Activated T-helper 2 cell treated with anti-CD3 and anti-CD28 coated beads, Interferon-gamma antibody, Interleukin-2, Interleukin-4, amounts not matched to agents 10 μg/mL and 5 μg/mL and 100 μg/mL, durations not matched to agents 14 hours and 24 hours and 36 hours (primary cell): ENCODE measurements at places on chromosomes 3 and 15. TPM values are rescaled to one million over a fixed set of nuclear protein-coding genes. Genes with fewer than 3 reads are reported as not detected.

Gene FBXO40
- not detected in 2 replicates for total RNA-seq

DNA sequence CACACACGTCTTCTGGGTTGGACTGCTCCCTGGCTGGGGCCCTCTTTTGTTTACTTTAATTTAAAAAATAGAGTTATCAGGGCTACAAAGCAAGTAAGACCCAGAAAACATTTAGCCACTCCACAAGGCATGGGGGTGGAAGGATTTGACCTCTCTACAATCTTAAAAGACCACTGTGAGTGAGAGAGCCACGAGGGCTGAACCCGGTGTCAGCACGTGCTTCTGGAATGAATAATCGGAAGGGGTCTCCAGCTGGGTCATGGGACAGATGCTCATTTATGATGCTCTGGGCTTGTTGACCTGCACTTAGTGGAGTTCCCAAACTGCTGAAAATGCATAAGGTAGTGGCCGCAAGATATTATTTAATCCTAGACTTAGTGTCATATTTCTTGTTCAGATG, 52.4 kb downstream of the EIF4E3 start:
- DNase-seq, result no peak

DNA sequence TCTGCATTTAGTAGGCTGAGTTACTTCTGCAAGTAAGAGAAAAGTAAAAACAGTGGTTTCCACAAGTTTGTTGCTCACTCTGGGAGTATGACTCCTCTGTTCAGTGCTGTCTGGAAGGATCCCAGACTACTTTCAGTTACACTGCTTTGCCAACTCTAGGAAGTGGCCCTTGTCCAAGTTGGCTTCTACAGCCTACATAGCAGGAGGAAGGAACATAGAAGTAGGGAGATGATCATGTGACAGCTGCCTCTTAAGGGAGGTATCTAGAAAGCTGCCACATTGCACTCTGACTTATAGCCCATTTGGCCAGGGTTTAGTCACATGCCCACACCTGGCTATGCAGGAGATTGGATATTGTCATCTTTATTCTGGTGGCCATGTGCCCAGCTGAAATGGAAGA, 298.1 kb downstream of the NSUN3 start:
- no peak for DNase-seq

DNA sequence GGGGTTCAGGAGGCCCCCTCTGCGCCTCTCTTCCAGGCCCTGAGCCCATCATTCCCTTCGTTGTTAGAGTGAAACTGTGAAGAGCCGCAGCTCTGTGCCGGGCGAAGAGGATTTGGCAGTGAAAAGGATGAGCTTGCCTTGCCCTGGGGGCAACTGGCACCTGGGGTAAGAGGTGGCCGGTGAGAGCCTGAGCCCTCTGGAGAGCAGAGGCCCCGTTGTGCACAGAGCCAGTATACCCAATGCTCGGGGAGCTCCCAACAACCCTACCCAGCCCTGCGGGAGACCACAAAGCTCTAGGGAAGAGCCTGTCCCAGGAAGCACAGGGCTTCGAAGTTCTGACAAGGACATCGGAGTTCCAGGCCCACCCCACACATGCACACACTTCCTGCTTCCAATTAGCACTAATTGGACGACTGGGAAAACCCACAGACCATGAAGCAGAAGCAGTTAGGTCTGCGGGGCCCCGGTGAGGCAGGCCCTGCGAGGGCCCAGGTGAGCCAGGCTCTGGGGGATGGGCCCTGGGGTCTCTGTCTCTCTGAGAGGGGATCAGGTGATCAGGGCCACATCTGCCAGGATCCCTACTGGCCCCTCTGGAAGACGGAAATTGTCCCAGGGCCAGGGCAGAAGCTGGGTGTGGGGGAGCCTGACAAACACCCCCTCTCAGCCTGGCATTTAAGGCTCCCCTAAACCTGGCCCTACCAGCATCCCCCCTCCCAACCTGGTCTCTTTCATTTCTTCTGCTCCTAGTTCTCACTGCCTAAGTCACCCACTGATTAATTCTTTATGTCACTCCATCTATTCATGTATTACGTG, 27.9 kb upstream of the SFMBT1 start:
- DNase-seq, result no peak

Gene ITIH1
- total RNA-seq, result not detected in 2 replicates

GRCh38 chr3:141810161-141810560, 47.0 kb downstream of the GRK7 start:
- no peak for DNase-seq

DNA sequence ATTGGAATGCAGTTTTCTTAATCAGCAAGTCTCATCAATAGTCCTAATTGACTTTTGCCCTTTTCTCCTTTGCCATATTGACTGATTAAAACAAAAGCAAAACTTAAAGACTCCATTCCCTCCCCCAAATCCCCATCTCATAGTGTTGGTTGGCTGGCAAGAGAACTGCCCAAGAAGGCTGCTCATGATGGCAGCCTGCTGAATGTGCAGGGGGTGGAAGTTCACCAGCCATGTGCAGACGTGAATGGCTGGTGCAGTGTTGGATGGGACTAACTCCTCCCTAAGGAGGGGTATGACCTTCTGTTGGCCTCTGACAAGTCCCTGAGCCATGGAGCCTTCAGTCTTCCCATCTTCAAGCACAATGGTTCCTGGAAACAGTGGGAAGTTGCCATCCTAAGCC, 7.0 kb downstream of the SMAD3 start:
- DNase-seq, result no peak
